ENCODE measurements at places on chromosomes 3 and 15.
A peak's percentile ranks its signal among the peaks of the same experiment; 100 is the strongest.

- DNase-seq = no peak
Measured at GRCh38 chr3:138404121-138404520, 30.3 kb upstream of the ESYT3 start.

DNA sequence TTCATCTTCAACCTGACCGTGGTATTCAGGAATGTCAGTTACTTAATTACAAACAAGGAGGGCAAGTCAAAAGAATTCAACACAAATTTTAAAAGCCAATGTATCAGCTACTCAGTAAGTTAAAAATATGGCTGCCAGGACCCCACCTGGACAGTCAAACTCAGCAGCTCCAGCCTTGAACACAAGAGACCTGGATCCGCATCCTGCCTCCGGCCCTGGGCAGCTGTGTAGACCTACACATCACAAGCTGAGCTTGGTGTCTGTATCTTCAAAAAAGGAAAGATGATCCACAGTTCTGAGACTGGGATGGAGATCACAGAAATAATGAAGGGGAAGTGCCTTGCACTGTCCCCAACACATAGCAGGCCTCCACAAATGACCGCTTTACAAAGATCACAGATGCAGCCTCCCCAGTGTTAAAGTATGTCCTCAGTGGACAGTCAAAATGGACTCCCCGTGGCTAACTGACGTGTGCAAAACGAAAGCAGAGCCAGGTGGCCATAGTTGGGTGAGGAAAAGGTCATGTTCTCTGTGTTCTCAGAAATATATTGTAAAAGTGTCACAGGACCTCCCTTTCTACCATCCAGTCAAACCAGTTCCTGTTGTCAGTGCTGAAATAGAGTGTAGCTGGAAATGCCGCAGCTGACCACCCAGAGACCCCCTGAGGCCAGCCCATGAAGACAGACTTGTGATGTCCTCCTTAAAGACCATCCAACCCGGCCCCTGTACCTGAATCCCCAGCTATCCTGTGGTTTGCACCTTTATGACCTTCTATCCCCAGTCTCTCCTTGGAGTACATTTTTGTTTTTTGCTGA lies 168.5 kb upstream of the NSMCE3 start:
- no peak for DNase-seq

DNA sequence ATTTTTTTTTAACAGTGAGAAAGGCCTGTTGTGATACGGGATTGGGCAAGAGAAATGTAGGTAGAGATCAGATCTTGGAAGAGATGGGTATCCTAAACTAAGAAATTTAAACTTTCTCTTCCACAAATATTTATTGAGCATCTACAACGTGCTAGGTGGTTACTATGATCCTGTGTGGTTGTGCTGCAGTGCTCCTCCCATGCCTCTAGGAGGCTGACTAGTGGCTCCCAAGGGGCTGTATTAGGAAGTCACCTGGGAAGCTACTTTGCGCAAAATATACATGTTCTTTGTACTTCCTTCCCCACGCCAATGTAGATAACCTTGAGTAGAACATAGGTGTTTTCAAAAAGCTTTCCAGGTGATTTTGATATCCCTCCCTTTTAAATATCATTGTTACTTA lies 27.2 kb downstream of the USP3 start:
- DNase-seq = no peak

- no peak for DNase-seq
Measured at GRCh38 chr15:98758224-98758623, 109.9 kb downstream of the IGF1R start.

DNA sequence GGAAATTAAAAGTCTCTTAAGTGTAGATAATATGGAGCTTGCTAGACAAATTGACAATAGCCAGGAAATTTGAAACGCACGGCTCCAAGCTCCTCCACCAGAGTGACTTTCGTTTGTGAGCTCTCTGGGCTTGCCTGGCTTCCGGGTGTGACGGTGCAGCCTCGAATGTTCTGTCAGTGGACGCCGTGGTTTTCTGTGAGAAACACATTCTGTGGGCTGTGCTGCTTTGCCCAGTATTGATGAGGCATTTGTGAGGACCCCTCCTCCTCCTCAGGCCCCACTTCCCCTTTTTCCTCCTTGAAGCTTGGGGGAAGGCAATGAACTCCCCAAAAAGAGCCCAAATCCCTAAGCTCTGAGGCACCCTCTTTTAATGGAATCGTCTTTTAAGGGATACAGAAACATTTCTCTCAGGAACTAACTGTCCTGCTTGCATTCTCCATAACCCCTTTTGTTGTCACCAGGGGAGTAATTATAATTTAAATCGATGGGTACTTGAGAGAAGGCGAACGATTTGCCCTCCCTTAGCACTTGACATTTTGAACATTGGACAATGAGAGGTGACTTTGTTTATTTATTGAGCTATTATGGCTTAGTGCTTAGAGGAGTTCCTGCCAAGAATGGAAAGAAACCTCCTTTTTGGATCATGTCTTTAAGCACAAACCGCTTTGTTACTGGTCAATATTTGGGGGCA lies 40.8 kb downstream of the POLR2M start:
- peak; percentile 58 for DNase-seq

- no peak for DNase-seq
Measured at GRCh38 chr3:187941135-187941847, 196.0 kb upstream of the BCL6 start.

GRCh38 chr15:64213646-64214045 lies 50.8 kb upstream of the PPIB start:
- no peak for DNase-seq

GRCh38 chr3:169085827-169086226 lies 577.7 kb downstream of the MECOM start:
- peak; percentile 30 for DNase-seq

Measured in hepatic stellate cell (primary cell).